ENCODE measurements at places on chromosomes 5 and 9.

GRCh38 chr5:139451878-139452660 is 10.5 kb downstream of the ECSCR start:
- DNase-seq = no peak

DNA sequence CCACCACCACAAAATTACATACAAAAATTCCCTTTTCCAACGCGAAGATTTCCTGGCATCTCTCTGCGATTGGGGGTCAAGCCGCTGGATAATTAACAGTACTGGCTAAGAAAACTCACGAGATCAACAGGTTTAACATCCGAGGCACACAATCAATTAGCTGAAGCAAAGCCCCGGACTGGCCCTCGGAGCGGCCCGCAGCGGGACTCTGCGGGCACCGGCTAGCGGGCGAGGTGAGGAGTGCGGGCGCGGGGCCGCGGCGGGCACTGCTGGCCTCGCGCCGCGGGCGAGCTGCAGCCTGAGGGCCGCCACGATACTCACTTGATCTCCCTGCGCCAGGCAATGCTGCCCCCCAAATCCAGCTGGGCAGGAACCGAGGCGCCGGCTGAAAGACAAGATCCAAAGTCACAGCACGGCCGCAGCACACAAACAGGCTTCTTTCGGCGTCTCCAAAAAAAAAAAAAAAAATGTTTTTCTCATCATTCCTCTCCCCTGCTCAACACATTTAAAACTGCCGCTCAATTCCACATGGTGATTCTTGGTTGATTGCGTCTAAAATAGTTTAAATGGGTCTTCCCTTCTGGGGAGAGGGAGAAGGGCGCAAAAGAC is 210.2 kb downstream of the MEF2C start:
- no peak for DNase-seq

DNA sequence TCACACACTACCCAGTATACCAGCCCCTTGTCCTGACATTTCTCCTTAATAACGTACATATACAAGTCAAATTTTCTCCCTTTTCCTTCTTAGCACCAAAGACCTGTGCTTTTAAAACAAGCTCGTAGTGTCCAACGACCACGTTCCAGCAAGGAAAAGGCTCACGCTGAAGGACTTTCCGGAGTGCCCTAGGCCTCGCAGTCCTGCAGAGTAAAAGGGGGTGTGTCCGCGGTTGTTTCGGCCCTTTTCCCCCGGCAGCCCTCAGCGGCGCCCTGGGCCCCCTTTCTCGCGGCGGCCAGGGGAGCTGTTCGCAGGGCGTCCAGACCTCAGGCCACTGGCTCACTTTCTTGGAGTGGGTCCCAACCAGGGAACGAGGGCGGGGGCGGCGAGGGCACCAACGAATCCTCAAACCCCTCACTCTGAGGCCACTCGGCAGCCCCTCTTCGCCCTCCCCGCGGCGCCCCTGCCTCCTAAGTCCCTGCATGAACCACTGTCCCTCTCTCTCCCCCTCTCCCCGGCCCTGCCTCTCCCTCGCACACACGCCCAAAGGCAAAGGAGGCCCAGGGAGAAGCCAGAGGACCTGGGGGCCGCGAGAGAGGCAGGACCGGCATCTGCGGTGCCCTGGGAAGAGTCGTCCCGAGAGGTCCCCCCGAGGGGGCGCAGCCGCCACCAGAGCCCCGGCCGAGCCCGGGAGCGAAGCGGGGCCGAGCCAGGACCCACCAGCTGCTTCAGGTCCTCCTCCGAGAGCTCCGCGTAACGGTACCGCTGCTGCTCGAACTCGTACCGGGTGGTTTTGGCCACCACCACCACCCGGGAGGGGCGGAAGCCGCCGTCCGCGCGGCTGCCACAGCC is 720 bp downstream of the NADK2 start:
- DNase-seq = no peak

DNA sequence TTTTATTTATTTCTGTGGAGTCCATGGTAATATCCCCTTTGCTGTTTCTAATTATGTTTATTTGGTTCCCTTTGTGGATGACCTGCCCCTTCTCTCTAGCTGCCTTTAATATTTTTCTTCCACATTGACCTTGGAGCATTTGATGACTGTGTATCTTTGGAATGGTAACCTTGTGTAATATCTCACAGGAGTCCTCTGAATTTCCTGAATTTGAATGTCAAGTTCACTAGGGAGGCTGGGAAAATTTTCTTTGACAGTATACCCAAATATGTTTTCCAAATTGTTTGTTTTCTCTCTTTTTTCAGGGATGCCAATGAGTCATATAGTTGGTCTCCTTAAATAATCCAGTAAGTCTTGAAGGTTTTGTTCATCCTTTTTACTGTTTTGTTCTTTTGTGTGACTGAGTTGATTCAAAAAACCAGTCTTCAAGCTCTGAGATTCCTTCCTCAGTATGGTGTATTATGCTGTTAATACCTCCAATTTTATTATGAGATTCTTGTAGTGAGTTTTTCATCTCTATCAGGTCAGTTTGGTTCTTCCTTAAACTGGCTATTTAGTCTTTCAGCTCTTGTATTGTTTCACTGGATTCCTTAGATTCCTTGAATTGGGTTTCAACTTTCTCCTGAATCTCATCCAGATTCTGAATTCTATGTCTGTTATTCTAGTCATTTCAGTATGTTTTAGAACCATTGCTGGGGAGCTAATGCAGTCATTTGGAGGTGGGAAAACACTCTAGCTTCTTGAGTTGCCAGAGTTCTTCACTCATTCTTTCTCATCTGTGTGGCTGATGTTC is 349.0 kb upstream of the TARS1 start:
- DNase-seq = no peak

DNA sequence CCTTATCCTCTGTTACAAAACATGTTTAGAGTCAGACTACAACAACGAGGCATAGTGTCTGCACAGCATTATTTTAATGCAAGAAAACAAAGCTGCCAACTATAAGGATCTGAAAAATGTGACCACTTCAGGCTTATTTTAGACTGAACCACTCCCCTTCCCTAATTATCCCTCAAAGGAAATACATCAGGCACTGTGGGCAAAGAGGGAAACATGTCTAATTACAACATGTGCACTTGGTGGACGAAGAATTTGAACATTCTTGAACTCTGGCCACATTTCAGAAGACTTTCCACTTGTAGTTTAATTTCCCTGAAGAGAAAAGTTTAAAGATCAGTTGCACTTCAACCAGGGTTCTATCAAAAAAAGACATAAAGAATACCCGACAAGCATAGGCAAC is 3.8 kb downstream of the MTMR12 start:
- no peak for DNase-seq

- DNase-seq = no peak
Observed at GRCh38 chr9:130746434-130747212, 53.0 kb downstream of the EXOSC2 start.

DNA sequence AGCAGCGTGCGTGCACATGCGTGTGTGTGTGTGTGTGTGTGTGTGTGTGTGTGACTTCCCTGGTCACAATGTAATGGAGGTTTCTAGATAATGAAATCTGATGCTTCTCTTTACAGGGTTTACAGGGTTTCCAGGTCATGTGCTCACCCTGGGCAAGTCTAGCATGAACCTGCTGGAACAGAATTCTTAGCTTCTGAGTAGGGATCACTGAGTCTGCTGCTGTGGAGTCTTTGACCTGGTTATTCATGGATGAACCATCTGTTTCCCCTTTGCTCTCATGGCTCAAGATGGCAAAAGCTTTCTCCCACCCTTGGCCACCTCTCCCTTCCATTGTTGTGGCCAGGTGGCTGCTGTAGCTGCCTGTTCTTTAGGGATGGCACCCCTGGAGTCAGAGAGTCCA is 111.6 kb upstream of the SHB start:
- DNase-seq = no peak

DNA sequence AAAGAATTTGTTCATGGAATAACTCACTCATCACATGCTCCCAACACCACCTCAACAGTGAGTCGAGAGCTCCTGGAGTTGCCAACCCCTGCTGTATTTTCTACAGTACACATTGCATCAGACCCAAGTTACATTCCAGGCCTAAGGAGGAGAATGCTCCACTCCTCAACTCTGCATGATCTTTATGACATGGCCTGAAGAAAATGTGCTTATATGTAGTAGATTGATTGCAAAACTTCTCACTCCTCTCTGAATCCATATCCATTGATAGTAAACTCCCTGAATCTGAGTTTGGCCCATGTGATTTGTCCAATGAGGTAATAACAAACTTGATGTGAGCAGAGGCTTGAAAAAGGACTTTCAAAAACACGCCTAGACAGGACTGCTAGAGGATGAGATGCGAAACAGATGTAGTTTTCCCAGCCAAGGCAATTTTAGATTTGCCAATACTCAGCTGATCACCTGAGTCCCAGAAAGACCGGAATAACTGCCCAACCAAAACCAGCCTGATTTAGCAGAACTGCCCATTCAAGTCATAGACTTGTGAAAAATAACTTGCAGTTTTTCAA is 29.0 kb upstream of the PAPPA start:
- no peak for DNase-seq

GRCh38 chr5:98349251-98349989 is 424.0 kb upstream of the RGMB start:
- DNase-seq = no peak

DNA sequence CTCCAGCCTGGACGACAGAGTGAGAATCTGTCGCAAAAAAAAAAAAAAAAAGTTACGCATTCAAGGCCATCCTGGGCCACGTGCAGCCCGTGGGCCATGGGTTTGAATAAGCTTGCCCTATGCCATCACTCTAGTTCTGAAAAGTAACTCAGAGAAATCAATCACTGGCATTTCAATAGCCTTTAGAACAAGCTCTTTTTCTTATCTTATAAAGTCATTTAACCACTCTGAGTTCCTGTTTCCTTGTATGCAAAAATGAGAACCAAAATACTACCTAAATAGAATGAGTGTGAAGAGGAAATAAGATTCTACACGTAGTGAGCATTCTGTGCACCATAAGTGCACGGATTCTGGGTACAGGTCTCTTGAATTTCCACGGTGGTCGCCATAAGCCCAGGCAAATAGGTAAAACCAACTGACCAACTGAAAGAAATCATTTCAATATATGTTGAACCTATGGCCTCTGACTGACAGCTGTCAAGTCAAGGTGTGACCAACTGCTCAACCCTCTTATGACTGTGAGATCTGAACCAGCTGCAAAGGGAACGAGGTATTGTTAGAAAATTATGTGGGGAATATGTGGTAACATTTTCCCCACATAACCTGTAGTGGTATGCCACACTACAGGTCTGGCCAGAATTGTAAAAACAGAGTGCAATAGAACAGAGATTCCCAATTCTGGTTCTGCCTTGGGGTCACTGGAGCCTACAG is 143.9 kb upstream of the LHFPL2 start:
- DNase-seq = no peak

- DNase-seq = no peak
Observed at GRCh38 chr9:85142496-85142911, 473.0 kb downstream of the NTRK2 start.

GRCh38 chr5:32210151-32210550 is 36.0 kb upstream of the GOLPH3 start:
- DNase-seq = no peak

GRCh38 chr9:131886826-131887225 is 146.9 kb upstream of the RAPGEF1 start:
- DNase-seq = no peak

- no peak for DNase-seq
Observed at GRCh38 chr5:100519075-100519474, 16.1 kb upstream of the FAM174A start.

GRCh38 chr5:57889558-57889957 is 406.9 kb upstream of the ACTBL2 start:
- DNase-seq = no peak

DNA sequence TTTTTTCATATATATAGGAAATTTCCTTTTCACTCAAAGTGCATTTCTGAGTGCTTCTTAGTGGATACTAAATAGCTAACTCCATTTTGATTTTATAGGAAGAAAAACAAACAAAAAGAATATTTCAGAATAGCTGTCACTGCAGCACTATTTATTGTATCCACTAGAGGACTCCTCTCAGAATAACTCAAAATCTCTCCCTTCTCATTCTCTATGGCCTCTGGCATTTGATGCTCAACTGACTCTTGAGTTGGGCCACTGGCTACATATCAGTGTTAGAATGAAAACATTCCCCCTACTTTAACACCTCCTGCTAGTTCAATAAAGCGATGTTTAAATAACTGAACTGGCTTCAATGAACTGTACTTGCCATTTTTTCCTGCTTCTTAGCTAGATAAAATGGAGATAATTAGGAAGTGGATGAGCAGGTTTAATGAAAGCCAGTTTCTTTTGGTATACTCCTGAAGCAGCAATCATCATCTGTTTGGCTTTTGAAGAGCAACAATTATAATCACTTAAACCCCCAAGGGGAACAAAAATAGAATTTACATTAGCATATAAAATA is 16.6 kb upstream of the ELAVL2 start:
- no peak for DNase-seq

GRCh38 chr5:87151547-87151946 is 116.1 kb upstream of the RASA1 start:
- DNase-seq = no peak

DNA sequence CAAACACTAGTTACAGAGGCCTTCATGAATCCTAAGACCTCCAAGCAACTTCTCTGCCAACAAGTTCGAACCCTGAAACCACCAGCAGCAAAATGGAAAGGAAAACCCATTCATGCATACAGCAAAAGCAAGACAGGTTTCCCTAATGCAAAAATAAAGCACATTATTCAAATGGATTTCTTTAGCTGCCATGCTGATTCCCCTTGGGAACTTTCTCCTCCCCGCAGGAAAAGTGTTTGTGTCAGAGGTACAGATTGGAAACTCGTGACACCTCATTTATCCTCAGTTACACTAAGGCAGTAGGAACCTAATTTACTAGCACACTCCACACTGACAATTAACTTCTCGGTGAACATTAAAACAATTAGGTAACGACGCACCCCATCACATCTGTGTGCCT is 63.4 kb downstream of the TLE1 start:
- DNase-seq = no peak

DNA sequence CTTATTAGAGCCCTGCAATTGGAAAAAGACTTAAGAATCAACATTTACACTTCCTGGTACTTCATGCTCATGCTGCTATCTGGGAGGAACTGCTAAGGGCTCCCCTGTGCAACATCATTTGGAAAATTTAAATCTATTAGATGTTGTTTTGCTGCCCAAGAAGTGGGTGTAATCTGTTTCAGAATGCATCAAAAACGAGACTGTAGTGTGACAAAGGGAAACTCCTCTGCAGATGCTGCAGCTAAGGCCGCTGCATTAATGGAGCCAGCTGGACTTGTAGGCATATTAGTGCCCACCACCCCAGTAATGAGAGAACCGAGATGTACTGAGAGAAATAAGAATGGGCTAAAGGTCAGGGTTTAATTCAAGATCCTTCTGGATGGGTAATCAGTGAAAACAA is 11.1 kb upstream of the PAIP1 start:
- no peak for DNase-seq

DNA sequence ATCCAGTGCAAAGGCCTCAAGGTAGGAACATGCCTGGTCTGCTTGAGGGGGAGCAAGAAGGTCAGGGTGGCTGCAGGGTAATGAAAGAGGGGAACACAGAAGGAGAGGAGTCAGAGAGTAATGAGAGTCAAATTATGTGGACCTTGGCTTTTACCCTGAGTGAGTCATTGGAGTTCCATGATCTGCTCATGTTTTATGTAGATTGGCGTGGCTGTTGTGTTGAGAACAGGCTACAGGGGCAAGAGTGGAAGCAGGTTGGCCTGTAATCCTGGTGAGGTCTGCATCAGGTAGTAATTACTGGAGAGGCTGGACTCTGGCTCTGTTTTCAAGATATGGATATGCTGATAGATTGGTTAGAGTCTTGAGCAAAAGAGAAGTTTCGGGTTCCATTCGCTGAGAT is 177.7 kb upstream of the NR3C1 start:
- DNase-seq = no peak

GRCh38 chr5:172453206-172453985 is 929 bp downstream of the SH3PXD2B start:
- DNase-seq = no peak

All from stimulated activated CD8-positive, alpha-beta memory T cell treated with anti-CD3 and anti-CD28 coated beads, Interleukin-4, amount 100 ng/mL, for 1 hour (primary cell).